Natural killer cell treated with Interleukin-12 subunit alpha and Interleukin-12 subunit beta and Interleukin-15 and Interleukin-18, amount 100 ng/mL, for 72 hours (primary cell): ENCODE measurements at places on chromosomes 1 and 21. TPM values are rescaled to one million over a fixed set of nuclear protein-coding genes. Genes with fewer than 3 reads are reported as not detected.

- DNase-seq: no peak
Observed at GRCh38 chr1:152313970-152314369, 11.1 kb downstream of the FLG start.

The FAM163A gene
- not detected for total RNA-seq

DNA sequence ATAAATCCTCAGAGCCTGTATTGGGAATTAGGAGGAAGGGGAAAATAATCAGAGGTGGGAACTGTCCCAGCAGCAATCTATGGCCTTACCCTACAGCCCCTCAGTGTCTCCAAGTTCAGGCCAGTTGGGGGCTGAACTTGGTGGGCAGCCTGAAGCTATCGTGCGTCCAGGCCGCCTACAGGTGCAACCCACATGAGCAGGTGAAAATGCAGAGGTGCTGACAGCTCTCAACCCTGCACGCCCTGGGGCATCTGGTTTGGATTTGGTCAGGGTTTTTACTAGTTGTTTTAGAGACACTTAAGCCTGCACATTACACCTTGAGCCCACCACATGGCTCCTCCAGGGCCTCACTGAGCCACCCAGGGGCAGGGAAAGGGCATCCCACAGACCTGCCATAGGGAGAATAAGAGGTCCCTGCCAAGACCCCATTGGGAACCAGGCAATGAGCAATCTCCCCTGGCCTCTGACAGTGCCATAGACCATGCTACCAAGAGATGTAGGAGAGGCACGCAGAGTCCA, 209.5 kb downstream of the FOXD2 start:
- DNase-seq: no peak

DNA sequence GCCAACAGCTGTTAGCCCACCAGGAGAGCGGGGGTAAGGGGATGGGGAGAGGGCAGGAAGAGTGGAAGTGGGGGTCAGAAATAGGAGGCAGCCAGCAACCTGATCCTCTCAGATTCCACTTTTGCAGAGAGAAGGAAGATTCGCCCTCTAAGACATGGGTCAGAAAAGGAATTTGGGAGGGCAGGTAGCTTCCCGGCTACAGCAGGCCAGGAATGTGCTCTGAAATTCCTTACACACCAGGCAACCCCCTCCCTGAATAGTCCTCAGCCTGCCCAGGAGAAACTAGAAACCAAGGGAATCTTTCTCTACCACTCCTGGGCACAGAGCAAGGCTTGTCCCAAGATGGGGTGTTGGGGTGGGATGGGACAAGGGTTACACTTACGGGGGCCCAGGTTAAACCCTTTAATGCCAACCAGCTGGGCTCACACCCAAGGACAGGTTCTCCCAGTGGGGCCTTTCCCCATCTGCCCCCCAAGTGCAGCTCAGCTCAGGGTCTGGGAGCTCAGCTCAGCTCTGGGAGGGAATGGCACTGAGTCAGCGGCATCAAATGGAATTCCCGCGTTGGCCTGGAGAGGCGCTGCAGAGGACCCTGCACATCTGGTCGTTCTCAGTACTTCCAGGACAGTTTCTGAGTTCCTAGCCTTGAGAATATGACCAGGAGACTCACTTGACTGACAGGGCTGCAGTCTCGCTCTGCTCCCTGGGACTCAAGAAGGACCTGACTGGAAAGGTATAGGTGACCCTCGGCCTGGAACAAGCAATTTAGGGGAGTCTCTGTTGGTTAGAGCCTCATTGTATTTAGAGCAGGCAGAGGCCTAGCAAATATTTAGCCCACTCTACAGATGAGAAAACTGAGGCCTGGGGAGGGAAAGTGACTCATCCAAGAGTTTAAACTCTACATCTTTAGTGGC, 761 bp downstream of the TNNT2 start:
- DNase-seq: no peak

GRCh38 chr1:100506217-100506616, 31.7 kb upstream of the GPR88 start:
- DNase-seq: no peak

DNA sequence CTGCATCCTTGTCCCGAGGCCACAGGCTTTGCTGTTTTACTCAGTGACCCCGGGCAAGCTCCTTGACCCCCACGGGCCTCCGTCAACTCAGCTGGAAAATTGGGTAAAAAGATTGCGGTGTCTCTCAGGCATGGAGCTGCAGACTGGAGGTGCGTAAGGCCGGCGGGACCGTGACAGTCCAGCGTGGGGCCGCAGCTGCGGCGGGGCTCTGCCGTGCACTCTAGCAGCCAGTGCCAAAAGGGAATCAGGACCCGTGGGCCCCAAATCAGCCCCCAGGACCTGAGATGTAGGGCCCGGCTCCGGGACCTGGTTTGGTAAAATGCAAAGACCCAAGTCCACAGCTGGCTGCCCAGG, 158.3 kb downstream of the PRDM16 start:
- DNase-seq: no peak

The F5 gene
- total RNA-seq: 0.47 TPM

- DNase-seq: no peak
Observed at GRCh38 chr1:236530959-236531358, 7.2 kb downstream of the LGALS8 start.

DNA sequence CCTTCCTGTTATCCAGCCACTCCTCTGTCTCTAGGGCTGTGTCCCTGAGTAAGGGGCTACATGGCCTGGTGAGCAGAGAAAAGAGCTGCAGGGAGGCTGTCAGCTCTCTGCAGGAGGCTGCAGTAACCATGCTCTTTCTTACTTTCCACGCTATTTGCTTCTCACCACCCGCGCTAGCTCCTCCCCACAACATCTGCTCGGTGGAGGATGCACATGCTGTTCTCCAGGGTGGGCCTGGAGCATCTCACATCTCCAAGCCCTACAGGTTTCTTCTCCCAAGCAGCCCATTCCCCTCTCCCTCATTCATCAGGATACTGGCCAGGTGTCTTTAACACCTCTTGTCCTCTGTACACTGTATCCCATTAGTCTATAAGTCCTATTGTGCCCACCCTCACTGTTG, 103.8 kb downstream of the IER5 start:
- DNase-seq: peak; percentile 18

GRCh38 chr1:119329541-119330461, 38.8 kb upstream of the HAO2 start:
- no peak for DNase-seq

The S100B gene
- not detected for total RNA-seq

The LIPI gene
- not detected for total RNA-seq

The PCAT6 gene
- total RNA-seq: 1.4 TPM

The ZNF644 gene
- total RNA-seq: 76.6 TPM

The RGS1 gene
- 67.6 TPM for total RNA-seq

DNA sequence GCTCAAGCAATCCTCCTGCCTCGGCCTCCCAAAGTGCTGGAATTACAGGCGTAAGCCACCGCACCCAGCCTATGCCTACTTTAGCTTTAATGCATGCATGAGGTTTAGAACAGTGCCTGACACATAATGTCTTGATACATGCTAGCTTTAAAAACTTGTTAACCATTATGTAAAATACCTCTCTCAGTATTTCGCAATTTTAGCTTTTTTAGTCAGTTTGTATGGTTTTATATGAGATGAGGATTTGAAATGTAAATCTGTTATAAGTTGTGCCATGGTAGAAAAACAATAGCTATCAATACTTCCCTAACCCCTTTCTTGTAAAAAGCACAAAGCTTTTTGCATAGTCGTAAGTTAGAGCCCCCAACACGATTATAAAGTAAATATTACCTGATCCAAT, 4.7 kb upstream of the AKNAD1 start:
- no peak for DNase-seq

The IL10 gene
- total RNA-seq: not detected

- DNase-seq: no peak
Observed at GRCh38 chr21:44063151-44063912, 43.9 kb upstream of the PWP2 start.

The SPATA45 gene
- not detected for total RNA-seq

DNA sequence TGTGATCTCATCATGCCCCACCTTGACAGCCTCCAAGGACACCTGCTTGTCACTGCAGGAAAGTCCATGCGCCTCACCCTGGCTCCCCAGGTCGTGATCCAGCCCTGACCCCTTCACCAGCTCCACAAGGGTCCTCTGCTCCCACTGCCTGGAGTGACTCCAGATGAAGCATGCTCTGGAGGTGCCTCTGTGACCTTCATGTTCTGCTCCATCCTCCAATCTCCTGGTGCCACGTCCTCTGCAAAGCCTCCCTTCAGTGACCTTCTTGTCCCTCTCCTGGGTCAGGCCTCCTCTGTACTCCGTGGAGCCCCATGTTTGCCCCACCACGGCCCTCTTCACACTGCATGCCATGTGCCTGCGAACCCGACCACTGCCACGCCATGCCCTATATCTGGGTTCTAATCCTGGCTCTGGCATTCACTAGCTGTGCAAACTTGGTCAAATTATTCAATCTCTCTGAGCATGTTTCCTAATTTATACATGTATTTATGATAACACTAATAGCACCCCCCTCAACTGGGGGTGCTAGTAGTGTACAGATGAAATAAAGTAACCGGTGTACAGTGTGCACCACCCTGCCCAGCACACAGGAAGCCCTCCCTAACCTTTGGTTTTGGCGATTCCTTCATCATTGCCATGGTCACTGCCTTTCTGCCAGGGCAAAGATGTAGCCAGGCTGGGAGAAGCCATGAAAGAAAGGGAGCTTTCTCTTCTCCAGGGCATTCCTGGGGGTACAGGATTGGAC, 77.4 kb downstream of the STUM start:
- peak; percentile 38 for DNase-seq

DNA sequence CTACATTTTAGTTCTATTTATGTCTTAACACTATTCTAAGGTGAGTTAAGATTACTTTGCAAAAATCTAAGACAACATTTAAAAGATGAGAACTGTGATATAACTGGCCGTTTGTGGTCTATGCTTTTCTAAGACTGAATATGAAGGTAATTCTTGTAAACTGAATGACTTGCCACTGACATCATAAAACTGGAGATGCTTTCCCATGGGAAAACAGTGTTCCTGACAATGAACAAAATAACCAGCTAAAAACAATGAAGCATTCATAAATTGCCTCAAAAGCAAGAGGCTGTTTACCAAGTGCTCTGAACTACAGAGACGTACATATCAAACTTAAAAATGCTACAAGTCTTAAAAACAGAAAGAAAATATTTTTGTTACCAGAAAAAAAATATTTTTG, 54.7 kb downstream of the APP start:
- no peak for DNase-seq

- DNase-seq: no peak
Observed at GRCh38 chr1:79262745-79263258, 256.3 kb upstream of the ADGRL4 start.

The NSL1 gene
- 44.7 TPM for total RNA-seq

The RGS4 gene
- not detected for total RNA-seq

DNA sequence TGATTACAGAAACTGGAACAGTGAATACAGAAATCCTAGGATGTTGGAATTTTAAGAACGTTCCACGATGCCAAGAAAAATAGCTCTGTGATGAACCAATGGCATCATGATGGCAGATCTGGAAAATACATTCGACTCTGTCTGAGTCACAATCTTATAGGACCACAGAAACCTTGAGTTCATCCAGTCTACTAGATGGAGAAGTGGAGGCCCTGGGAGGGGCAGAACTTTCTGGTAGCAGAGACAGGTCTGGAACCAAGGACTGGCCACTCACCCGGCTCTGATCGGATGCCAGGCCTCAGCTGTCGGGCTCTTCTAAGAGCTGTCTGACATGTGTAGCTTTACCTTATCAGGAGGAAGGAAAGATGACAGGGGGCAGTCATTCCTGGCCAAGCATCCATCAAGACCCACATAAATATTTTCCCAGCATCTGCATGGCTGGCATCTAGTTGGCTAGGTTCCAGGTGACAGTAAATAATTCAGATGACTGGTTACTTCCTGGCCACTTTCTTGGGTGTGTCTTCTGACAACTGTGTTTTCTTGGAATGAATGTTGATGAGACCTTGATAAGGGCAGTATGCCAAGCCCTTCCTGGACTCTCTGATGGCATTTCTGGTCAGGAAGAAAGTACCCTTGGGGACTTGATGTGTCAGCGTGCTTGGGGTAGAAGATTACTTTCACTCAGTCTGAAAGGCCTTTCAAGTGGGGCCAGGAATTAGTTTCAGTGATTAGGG, 72.6 kb upstream of the TRABD2B start:
- DNase-seq: no peak

- no peak for DNase-seq
Observed at GRCh38 chr1:53180226-53180625, 16.4 kb upstream of the CPT2 start.

- no peak for DNase-seq
Observed at GRCh38 chr1:54365398-54365797, 40.8 kb downstream of the SSBP3 start.

The CA6 gene
- not detected for total RNA-seq

- no peak for DNase-seq
Observed at GRCh38 chr1:226778657-226779058, 39.6 kb upstream of the ITPKB start.

DNA sequence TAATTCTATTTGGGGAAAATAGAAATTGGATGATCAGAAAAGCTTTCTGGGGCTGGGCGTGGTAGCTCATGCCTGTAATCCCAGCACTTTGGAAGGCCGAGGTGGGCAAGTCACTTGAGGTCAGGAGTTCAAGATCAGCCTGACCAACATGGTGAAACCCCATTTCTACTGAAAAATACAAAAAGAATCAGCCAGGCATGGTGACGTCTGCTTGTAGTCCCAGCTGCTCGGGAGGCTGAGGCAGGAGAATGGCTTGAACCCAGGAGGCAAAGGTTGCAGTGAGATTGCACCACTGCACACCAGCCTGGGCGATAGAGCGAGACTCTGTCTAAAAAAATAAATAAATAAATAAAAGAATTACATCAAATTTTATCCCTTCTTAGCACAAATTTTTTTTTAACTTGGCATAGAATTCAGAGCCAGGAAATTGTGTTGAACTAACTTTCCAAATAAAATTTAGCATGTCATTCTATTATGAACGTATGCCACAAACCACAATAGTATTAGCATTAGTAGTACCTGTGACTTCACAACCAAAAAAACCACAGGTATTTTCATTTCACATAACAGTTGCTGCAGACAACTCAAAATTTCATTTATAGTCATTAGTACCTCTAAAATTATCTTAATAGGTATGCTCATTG, 4.5 kb upstream of the ANKRD13C start:
- DNase-seq: no peak

DNA sequence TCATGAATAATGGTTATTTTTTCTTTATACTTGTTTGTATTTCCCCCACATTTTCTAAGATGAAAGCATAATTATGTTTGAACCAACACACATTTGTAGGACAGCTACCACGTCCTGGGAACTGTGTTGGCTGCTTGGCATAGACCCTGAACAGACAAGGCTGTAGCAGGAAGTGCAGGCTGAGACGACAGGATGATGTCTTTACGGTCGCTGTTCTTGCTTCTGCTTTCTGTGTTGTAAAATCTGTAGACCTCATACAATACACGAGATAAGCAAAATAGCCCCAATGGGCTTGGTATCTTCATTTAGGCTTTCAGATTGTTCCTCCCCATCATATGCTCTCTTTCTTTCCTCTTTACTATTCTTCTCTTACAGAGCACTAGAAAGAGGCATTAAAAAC, 23.3 kb upstream of the OTUD3 start:
- DNase-seq: no peak

- DNase-seq: no peak
Observed at GRCh38 chr1:180003026-180003695, 48.6 kb downstream of the CEP350 start.

GRCh38 chr1:174828264-174828663, 171.5 kb upstream of the CACYBP start:
- no peak for DNase-seq
